ENCODE measurements at places on chromosomes 5 and 9. TPM values are rescaled to one million over a fixed set of nuclear protein-coding genes. Genes with fewer than 3 reads are reported as not detected.

GRCh38 chr5:127957701-127958239, 125.8 kb upstream of the SLC12A2 start:
- no peak for DNase-seq

- DNase-seq, result no peak
These were observed 55.5 kb upstream of the N4BP3 start for GRCh38 chr5:178057839-178058238.

GRCh38 chr5:111384220-111384619, 128.1 kb downstream of the STARD4 start:
- DNase-seq, result no peak

GRCh38 chr5:141272906-141273305, 27.7 kb downstream of the PCDHB15 start:
- no peak for DNase-seq

GRCh38 chr5:102975457-102976182, 144.3 kb downstream of the GIN1 start:
- DNase-seq, result no peak

DNA sequence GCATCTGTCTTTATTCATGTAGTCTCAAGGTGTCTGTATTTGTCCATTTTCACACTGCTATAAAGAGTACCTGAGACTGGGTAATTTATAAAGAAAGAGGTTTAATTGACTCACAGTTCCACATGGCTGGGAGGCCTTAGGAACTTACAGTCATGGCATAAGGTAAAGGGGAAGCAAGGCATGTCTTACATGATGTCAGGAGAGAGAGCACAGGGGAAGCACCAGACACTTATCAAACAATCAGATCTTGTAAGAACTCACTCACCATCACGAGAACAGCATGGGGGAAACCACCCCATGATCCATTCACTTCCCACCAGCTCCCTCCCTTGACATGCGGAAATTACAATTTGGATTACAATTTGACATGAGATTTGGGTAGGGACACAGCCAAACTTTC, 44.2 kb downstream of the NLN start:
- DNase-seq, result no peak

GRCh38 chr9:123964761-123965160, 34.8 kb upstream of the DENND1A start:
- DNase-seq, result no peak

DNA sequence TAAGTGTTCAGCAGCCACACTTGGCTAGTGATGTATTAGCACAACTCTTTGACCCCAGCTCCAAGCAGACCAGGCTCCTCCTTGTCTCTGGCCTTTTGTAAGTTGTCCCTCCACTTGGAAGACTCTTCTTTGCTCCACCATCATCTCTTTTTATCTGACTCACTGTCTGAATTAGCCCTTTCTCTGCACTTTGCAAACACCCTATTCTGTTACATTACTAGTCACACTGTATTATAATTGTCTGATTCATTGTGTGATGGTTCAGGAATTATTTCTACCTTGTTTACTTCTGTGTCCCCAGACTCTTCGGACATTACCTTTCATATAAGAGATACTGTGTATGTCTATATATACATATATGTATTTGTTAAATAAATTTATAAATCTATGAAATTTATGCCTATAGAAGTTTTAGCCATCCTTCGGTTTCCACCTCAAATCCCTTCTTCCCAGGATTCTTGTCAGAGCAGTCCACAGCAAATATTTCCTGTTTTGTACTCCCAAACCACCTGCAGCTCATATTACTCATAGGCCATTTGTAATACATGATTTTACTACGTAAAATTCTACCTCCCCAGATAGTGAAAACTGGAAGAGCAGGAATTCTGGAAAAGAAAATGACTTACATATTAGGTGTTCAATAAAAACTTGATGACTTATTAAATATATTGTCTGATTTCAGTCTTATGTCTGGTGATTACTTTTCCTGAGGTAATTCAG, 69.0 kb downstream of the MTAP start:
- no peak for DNase-seq

GRCh38 chr5:75558981-75559632, 47.4 kb downstream of the POLK start:
- no peak for DNase-seq

DNA sequence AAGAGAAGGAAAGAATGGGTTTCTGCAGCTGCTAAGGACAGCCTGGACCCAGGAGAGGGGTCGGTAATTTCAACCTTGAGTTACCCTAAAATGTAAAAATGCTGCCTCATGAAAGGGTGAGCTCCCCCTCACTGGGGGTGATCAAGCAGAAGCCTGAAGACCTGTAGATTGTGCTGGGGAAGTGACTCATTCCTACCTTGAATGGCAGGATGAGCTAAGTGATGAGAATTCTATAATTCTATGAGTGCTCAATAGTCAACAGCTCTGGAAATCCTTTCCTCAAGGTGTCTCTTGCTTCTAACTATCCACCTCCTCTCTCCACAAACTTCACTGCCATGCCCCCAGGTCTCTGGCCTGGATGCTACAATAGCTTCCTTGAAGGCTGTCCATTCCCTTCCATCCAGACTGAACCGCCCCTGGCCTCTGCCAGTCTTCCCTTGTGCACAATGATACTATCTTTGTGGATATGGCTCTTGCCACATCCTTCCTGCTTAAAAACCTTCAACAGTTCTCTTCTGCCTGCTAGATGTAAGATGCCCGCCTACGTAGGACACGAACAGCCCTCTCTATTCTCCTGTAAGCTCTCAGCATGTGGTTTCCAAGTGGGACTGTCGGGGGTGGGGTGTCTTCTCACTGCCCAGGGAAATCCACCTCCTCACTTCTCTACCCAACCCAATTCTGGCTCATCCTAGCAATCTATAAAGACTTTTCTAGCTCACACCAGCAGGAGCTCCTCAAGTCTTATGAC, 50.6 kb downstream of the PTPN3 start:
- no peak for DNase-seq

DNA sequence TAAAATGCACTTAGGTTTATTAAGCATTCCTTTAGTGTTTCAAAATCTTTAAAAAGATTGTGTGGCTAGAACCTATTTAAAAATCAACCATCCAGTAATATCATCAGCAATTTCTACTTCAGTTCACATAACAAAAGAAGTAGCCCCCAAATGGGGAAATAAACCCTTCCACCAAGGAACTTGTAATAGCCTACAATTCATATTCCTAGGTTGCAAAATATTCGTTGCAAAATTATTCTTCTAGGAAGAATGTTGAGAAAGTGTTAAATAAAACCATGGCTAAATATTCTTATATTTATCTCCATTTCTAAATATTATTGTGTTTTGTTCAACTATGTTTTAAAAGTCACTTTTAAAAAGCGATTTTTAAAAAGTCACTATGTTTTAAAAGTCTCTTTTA, 177.9 kb upstream of the PRLR start:
- no peak for DNase-seq

- no peak for DNase-seq
These were observed 103.5 kb upstream of the EQTN start for GRCh38 chr9:27400334-27400880.

- no peak for DNase-seq
These were observed 733 bp downstream of the COL23A1 start for GRCh38 chr5:178589180-178590140.

DNA sequence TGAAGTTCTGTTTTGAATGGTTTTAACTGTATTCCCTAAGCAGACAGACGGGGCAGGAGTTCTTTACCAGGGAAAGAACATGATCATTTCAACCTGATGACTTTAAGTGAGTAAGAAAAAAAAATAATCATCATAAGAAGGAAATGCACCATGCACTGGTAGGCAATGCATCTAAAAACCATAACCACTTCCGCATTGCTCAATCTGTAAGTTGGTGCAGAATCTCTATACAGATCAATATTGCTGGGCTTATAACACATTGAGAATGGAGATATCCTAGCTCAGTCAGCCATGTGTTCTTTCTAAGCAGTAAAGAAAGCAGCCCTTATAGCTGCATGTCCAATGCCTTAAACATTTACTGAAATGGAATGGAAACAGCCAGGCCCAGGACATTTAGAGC, 407.1 kb upstream of the DMAC1 start:
- no peak for DNase-seq

DNA sequence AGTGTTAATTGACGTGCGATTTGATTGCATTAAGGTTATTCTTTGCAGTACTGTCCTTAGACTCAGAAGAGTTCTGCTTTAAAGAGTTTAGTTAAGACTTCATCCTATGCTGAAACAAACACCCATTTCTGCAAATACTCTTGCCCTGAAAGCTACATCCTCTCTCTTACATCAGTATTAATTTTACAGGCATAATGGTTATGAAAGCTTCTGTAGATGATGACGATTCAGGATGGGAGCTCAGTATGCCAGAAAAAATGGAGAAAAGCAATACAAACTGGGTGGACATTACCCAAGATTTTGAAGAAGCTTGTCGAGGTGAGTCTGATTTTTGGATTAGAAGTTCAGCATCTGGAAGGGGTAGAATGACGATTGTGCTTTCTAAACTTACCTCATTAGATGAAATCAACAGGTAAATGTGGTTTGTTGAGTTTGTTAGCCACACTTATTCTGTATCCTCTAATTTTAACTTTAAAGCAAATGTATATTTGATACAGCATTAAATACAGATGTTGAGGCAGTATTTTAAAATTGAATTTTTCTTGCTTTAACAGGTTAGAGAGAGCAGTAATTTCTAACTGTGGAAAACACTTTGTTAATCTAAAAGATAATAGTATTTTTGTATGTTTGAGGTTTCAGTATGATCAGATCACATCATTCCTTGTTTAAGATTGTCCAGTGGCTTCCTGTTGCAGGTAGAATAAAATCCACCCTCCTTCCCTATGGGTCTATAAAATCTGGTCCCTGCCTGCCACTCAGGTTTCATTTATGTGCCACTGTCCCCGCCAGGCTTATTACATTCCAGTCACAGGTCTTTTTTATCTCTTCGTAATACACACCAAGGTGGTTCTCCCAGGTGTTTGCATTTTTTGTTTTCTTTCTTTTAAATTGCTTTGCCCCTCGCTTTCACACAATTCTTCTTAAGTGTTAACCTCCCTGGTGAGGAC, 1.3 kb downstream of the NAA35 start:
- DNase-seq, result peak; percentile 42

DNA sequence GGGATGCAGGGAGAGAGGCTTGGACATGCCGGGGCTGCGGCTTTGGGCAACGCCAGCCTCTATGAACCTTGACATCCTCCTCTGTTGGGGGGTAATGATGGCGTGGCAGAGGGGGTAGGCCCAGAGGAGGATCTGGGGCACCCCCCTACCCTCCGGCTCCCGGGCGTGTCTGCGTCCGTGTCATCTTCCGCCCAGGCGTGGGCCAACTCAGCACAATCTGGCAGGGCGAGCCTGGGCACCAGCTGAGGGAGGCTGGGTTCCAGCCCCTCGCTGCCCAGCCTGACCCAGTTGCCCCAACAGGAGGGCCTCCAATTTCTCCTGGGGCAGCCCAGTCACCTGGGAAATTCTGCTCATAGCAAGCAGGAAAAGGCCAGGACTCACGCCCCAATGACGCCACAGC, 62.9 kb upstream of the IL17B start:
- DNase-seq, result no peak

DNA sequence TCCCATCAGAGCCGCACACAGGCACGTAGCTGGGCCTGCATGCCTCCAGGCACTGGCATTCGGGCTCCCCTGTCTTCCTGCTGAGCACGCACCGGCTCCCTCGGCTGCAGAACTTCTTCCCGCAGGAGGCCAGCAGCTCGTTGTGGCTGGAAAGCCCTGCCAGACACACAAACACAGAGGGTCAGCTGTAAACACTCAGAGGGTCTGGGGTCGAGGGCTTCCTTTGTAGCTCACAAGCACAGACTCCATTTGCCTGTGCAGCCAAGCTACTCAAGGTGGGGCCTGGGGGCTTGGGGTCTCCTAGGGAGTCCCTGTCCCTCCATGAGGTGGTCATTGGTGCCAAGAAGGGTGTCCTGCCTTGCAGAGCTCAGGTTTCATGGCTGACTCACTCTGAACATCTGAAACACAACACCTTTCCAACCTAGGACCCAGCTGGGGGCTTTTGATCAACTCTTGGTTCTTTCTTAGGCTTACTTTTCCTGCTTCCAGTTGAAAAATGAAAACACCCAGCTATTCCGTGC, 211.4 kb downstream of the FSTL4 start:
- DNase-seq, result no peak

DNA sequence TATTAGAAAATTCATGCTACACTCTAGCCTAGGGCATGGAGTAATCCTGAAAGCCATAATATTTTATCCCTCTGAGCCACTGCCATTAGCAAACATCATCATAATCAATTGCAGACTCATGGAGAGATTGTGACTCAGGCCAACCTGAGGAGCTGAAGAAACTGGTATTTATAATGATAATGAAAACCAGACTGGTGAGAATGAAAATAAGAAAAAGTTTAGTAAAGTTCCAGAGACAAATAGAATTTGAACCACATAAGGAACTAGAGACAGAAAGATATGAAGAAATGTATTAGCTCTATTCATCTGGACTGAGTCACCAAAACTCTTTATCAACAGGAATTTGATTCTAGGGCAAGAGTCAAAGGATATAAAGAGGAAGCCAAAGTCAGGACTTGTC, 158.7 kb downstream of the DRD1 start:
- no peak for DNase-seq

DNA sequence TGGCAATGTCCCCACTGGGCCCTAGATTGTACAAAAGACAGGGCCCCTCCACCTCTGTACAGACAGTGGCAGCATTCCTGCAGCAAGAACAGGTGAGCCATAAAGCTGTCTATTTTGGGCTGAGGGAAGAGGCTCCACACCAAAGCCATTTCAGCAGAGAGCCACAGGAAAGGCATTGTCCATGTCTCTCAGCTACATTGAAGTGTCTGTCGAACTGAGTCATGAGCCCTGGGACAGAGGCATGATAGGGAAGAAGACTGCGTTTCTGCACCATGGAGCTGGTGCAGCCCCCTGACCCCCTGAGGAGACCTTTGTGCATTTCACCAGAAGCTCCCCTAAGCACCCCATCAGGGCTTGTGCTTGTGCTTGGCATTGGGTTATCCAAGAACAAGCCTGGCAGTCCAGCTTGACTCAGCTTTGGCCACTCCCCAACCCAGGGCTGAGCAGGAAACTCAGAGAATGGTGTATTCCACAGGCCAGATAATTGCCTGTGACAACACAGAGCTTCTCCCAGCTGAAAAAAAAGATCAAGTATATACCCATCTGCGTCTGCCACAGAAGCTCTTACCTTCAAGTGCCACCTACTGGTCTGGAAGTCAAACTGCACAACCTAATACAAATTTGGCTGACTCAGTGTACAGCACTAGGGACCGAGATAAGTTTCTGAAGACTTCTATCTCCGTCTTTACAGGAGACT, 5.9 kb upstream of the FRMD3 start:
- peak; percentile 48 for DNase-seq

GRCh38 chr9:134488331-134489280, 153.0 kb upstream of the COL5A1 start:
- DNase-seq, result no peak

GRCh38 chr5:96809921-96810320, 2.2 kb upstream of the ERAP1 start:
- DNase-seq, result no peak

TMC1 gene
- total RNA-seq, result 0.29 TPM

TAF1L gene
- total RNA-seq, result not detected

PCDHGB5 gene
- 3.1 TPM for total RNA-seq

CBY3 gene
- not detected for total RNA-seq

EGFL7 gene
- total RNA-seq, result 28.4 TPM
